B cell (primary cell): ENCODE measurements at places on chromosomes 12 and 14.

DNA sequence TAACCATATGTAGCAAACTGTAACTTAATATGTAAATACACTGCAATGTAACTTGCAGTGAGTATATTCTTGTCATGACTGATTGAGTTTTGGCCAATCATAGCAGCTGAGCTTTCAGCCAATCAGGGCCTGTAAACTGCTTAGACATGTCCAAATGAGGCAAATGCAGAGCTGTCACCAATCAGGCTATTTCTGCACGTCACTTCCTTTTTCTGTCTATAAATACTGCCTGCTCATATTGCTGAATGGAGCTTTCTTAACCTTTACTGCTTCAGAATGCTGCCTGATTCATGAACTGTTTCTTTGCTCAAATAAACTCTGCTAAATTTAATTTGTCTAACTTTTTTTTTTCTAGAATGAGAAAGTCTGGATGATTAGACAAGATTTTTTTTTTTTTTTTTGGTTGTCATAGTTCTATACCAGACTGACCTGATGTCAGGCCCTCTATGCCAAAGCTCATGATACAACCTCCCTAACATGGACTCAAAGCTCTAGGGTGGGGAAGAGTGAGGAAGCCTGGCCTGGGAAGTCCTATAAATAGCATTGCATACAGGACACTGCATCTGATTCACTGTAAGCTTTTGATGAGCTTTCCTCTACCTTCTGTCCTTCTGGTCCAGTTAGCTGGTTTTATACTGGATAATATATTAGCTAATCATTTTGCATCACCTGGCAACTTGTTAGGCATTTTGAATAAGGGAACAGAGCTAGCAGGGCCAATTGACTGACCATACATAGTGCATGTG lies 12.0 kb downstream of the MGP start:
- no peak for DNase-seq

- no peak for DNase-seq
Observed at GRCh38 chr12:104122298-104122697, 15.7 kb downstream of the NFYB start.

GRCh38 chr14:81323093-81323492 lies 77.0 kb downstream of the STON2 start:
- DNase-seq: no peak

GRCh38 chr12:115174920-115175319 lies 490.9 kb upstream of the TBX3 start:
- DNase-seq: no peak

- no peak for DNase-seq
Observed at GRCh38 chr12:4891866-4892265, 17.8 kb upstream of the KCNA1 start.

DNA sequence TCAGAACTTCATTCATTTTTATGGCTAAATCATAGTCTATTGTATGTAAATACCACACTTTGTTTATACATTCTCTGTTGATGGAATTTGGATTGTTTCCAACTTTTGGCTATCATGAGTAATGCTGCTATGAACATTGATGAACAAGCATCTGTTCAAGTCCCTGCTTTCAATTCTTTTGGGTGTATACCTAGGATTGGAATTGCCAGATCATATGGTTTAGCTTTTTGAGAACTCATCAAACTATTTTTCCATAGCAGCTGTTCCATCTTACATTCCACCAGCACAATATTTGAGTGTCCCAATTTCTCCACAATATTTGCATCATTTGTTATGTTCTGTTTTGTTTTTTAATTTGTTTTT lies 52.3 kb upstream of the CCND2 start:
- no peak for DNase-seq

DNA sequence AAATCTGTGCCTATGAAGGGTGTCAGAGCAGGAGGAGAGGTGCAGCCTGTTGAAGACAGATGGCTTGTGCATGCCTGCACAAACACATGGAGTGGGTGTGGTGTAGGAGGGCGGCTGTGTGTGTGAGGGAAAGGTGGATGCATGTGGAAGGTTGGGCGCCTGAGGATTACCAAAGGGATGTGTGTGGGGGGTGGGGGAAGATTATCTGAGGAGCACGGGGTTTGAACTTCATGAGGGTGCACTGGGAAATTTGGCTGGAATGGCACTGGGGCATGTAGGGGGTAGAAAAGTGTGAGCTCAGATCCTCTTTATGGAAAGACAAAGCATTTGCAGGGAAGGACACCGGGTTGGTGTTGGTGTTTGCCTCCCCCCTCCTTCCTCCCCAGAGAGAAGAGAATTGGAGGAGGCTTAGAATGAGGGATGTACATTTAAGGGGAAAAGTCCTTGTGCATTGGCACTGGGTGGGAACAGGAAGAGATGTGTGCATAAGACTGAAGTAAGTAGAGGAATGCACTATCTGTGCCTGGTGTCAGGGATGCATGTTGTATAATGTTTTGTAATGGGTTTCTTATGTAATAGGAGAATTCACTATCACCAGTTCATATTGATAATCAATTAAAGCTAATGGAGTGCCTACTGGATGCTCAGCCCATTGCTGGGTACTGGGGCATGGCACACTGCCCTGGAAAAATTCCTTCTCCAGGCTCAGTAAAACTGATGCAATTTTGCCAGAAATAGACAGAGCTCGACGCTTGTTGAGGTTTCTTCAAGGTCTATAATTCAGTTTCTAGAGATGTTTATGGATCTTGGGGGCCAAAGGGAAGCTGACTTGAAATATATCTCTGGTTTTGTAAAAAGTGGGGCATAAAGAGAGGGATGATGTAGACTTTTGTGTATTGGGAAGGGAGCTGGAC lies 3.0 kb downstream of the NTF3 start:
- no peak for DNase-seq

DNA sequence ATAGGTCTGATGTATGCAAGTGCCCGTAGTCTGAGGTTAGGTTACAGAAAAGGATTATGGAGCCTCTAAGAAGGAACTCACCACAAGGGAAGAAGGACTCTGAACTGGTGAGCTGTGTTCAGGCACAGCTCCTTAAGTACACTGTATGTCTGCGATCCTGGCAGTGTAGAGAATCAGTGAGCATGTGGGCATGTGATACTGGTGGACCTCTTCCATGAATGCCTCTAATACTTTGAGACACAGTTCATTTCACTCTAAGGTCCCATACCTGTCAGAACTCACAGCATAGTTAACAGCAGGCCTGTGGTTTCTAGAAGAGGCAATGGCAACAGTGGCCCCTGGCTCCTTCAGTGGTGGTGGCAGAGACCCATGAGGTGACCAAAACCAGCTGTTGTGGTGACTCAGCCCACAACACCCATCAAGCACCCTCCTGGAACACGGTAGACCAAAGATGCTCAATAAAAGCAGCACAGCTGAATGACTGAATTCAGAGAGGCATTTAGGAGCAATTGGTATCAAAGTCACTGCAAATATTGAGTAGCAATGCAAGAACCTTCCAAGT lies 6.9 kb upstream of the OR6J1 start:
- no peak for DNase-seq

DNA sequence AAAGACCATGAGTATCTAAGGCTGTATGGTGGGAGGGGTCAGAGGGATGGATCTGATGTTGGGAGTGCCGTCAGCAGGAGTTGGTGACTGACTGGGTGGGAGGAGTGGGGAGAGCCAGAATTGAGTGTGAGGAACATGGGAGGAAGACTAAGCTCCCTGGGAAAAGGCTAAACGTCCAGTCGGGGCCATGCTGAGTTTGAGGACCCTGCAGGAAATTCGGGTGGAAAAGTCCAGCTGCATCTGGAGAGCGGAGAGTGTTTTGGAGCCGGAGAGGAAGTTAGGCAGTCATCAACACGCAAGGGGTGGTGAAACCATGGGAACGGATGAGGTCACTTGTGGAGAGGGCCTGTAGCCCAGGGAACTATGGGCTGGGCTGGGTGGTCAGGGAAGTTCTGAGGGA lies 60.9 kb downstream of the ELK3 start:
- DNase-seq: no peak

GRCh38 chr12:92602930-92603623 lies 99.7 kb upstream of the PLEKHG7 start:
- DNase-seq: no peak

GRCh38 chr12:2739832-2740641 lies 54.7 kb upstream of the FKBP4 start:
- no peak for DNase-seq

GRCh38 chr14:61452452-61452851 lies 131.1 kb downstream of the PRKCH start:
- no peak for DNase-seq

DNA sequence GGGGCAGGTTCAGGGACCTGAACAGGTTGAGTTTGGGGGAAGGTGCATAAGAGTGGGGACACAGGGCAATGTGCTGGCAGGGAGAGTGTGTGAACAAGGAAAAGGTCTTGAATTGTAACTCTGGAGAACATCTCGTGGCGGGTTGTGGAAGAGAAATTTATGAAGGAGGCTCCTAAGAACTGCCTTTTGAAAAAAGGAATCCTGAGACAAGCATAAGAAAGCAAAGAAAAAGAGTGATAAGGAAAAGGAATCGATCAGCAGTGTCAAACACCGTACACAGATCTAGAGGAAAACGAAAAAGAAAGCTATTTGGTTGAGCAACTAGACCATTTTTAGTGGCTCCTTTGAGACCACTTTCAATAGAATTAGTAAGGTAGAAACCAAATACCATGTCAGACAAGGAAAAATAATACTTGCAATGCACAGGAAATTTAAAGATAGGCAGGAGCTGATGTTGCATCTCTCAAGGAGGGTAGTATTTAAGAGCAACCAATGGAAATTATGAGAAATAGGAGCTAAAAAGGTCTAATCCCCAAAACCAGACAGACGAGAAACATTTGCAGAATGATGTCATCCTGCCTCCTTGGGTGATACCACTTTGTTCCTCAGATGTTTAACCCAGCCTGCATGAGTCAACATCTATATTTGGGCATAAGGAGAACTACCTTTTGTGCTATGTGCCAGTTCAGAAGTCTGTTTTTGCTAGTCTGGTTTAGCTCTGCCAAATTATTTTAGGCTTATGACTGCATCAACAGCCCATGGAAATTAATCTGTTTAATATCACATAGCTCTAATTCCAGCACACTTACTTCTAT lies 64.5 kb upstream of the STK38L start:
- peak; percentile 50 for DNase-seq

GRCh38 chr14:52013984-52014600 lies 24.7 kb downstream of the RTRAF start:
- DNase-seq: no peak

GRCh38 chr12:114841557-114842251 lies 157.7 kb upstream of the TBX3 start:
- no peak for DNase-seq

DNA sequence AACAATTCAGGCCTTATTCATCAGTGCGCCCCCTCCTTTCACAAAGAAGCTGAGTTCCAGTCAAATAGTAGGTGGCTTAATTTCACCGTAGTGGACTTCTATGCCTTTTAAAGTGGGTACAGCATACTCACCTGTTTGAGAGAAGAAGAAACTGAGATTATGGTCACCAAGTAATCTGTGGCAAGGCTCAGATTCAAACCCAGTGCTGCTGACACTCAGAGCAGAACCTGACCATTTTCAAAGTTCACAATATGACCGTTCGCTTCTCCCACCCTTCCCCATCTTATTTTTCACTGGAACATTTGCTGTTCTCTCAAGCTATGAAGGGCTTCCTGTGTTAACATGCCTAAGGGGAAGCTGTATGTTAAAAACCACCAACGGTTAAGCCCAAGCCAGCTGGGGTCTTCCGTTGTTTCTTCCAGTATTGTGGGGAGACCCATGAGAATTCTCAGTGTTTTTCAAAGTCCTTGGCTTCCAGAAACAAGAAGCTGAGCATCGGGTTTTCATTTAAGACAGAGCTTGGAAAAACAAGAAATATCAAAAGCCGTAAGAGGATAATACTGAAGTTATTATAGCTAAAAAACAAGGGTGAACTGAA lies 6.1 kb upstream of the PSMA6 start:
- DNase-seq: no peak

DNA sequence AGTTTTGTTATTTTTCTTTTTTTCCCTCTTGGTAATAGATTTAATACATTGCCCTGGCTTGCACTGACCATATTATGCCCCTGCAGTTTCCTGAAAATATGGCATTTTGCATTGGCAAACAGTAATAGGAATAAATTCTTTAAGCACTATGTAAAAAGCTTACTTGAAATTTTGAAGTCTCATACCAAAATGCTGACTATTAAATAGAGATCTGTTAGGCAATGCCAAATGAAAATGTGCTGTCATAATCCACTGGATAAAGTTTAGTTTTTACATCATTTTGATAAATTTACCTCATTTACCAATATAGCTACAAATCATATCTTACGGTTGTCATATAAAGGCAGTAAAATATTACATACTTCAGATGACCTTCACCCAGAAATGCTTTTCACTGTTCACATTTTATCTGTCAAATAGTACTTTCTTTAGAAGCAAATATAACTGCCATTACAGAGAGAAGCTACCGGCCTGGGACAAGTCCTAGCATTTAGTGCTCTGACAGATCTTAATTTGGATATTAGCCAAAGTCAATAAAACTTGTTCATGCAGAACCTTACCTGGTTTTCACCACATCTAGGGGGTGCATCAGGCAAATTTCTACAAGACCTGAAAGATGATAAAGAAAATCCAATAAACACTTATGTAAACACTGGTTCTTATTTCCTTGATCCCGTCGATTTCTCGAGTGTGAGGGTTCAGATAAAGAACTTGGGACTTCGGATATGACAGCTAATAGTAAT lies 212.9 kb downstream of the PAX9 start:
- DNase-seq: no peak

- DNase-seq: no peak
Observed at GRCh38 chr12:96121271-96121711, 72.9 kb upstream of the ELK3 start.

DNA sequence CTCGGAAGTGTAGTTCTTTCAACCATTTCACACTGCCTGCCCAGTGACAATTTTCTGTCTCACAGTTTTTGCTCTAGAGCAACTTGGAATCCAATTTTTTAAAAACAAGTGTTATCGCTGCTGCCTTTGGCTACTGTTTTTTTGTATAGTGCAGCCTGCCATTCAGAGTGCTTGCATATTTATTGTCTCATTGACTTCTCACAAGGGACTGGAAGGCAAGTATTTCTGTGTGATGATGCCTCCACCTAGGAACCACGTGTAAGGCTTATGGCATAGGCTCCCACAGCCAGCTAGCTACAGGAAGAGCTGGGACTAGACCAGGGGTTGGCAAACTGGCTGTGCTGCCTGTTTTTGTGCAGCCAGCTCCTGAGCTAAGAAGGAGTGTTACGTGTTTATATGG lies 903 bp downstream of the PARPBP start:
- DNase-seq: peak; percentile 6
